ENCODE measurements at places on chromosomes 3 and 15.

DNA sequence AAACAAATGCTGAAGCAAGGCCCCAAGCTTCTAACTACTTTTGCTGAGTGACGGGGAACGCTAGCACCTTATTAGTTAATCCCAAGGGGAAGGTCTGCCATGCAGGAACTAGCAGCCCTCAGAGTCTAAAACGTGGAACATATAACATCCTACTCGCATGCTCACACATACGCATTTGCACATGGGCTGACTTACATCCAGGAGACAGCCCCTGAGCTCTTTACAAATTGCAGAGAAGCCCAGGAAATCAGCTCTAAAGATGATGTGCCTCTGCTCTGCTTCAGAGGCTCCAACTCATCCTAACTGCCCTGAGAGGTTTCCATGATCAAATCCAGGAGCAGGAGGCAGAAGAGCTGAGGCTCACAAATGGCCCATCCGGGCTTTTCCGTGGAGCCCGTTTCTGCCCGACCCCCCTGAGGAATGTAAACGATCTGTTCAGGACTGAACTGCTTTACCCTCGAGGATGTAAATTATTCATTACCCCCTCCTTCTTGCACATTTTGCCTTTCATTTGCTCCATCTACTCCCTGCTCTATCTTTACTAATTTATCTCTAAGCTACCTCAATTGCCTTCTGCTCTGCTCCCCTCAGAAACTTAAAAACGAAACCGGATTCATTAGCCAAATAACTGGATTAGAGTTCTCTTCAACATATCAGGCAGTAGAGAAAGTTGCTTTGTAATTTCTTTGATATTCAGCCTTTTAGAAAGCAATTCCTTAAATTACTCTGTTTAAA is 141.9 kb upstream of the CCDC54 start:
- DNase-seq: no peak

DNA sequence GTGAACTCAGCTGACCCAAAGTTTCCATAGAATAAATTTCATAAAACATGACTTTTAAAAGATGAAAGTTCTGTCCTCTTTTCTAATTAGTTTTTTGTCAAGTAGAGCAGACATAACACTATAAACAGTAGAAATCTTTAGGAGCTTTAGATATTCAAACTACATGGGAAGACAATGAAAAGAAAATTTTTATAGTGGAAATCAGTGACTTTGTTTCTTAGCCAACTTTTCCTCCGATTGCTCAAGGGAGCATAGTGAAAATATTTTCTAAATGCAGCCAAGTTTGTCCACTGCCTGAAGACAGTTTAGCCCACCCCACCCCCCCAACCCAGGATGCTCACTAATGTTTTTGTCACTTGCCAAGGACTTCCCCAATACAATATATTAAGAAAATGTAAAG is 114.9 kb downstream of the PLD1 start:
- no peak for DNase-seq

- DNase-seq: no peak
These were observed 27.1 kb upstream of the OSBPL11 start for GRCh38 chr3:125622381-125622791.

- no peak for DNase-seq
These were observed 87.0 kb downstream of the SV2B start for GRCh38 chr15:91186904-91187656.

GRCh38 chr3:59644479-59645402 is 594.9 kb upstream of the CFAP20DC start:
- no peak for DNase-seq

GRCh38 chr3:39126532-39127071 is 19.1 kb downstream of the TTC21A start:
- DNase-seq: no peak

GRCh38 chr3:190504354-190505125 is 9.3 kb upstream of the IL1RAP start:
- DNase-seq: peak; percentile 12

GRCh38 chr15:62845241-62846126 is 197.1 kb upstream of the TPM1 start:
- no peak for DNase-seq

DNA sequence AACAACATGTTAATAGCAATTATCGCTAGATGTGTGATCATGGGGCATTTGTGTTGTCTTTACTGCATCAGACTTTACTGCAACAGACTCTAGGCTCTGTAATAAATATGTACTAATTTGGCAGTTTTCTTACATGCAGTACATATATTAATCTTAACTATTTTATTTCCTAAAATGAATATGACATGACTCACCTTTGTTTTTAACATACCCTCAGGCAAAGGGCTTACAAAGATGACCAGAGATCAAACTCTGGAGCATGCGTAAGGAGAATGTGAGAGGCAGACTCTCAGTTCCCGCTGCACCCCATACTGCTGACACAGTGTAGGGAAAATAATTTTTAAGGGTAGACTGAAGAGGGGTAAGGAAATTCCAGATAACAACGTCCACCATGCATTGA is 7.2 kb upstream of the FAM174B start:
- DNase-seq: no peak

- no peak for DNase-seq
These were observed 246.6 kb upstream of the PROK2 start for GRCh38 chr3:72031581-72031980.

DNA sequence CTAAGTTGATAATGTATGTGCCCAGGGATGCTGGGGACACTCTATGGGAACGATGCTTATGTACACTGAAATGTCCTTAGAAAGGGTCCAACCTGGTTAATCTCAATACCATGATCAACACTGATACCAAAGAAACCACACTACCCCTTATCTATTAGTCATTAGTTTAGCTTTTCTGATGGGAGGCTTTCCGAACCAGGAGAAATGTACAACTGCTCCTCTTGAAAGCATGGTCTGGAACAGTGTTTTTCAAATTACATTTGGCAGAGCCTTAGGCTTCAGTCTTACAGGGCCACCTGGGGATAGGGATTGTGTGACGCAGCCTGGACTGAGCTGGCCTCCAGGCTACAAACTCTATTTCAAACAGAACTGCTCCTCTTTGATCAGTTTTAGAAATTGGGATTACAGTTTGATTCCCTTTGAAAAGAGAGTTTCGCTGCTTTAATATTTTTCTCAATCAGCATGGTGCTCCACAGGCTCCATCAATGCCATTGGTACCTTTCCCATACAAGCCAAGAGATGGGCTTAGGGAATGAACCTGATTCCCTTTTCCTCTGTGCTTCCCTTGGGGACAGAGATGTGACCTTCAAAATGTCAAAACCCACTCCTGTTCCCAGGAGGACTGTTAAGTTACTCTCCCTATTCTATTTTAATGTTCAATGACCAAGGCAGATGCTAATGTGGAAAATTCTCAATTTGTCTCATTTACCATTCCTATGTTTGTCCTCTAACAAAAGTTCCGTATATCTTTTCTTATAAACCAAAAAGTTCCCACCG is 296.0 kb upstream of the ADAMTS9 start:
- no peak for DNase-seq

DNA sequence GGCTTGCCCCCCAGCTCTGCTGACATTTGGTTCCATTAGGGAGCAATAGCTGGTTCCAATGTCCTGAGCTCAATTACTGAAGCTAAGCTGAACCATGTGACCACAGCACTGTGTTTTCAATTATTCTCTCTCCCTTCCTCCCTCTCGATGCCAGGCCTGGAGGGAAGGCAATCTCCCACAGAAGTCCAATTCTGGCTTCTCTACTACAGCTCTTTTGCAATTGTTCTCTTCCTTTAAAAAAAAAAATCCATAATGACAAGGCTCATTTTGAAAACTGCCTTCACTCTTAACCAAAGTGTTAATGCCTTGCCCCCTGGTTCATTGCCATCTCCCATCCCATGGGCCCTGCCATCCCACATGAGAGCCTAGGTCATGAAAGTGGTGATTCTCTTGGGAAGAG is 24.8 kb downstream of the IL16 start:
- no peak for DNase-seq

GRCh38 chr3:158912621-158913020 is 110.8 kb downstream of the MFSD1 start:
- no peak for DNase-seq

- no peak for DNase-seq
These were observed 76.2 kb downstream of the DCUN1D1 start for GRCh38 chr3:182904164-182904563.

GRCh38 chr15:63476229-63476632 is 28.2 kb upstream of the USP3 start:
- DNase-seq: no peak

- DNase-seq: no peak
These were observed 634 bp downstream of the MINDY2 start for GRCh38 chr15:58771621-58772250.

- peak; percentile 17 for DNase-seq
These were observed 87.5 kb upstream of the PLXNA1 start for GRCh38 chr3:126895178-126896066.

GRCh38 chr3:133384331-133385027 is 15.4 kb upstream of the BFSP2 start:
- peak; percentile 60 for DNase-seq

DNA sequence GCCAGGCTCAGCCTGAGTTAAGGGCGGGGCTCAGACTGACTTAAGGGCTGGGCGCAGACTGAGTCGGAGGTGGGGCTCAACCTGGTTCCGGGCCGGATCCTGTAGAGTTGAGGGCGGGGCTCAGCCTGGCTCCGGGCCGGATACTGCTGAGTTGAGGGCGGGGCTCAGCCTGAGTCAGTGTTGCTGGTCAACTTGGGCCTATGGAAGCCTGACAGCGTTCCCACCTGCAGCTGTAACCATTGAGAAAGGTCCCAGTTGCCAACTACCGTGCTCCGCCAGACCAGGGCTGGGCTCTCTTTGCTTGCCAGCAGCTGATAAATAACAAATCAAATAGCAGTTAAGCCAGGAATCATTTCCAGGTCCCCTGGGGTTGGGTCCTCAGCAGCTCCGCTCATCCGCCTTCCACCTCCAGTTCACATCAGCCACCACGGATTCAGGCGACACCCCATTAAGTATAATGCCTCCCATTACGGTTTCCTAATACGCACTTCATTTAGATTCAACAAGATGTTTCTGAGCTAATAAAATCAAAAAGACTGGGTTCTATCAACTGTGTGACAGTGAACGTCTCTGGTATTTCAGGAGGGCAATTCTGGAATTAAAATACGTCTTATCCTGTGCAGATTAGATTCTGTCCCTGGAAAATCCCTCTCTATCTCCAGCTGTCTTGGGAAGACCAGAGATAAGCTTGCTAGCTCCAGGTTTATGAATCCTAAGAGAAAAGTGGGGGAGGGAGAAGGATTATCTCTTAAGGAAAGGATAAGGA is 7.3 kb downstream of the GRIP2 start:
- DNase-seq: peak; percentile 25

- DNase-seq: no peak
These were observed 97.1 kb upstream of the NR2E3 start for GRCh38 chr15:71713191-71713809.

- no peak for DNase-seq
These were observed 21.8 kb downstream of the ATP2C1 start for GRCh38 chr3:130915567-130916292.

GRCh38 chr3:116148881-116149851 is 296.1 kb downstream of the LSAMP start:
- peak; percentile 7 for DNase-seq

GRCh38 chr15:65752151-65752700 is 39.9 kb downstream of the DENND4A start:
- DNase-seq: no peak

DNA sequence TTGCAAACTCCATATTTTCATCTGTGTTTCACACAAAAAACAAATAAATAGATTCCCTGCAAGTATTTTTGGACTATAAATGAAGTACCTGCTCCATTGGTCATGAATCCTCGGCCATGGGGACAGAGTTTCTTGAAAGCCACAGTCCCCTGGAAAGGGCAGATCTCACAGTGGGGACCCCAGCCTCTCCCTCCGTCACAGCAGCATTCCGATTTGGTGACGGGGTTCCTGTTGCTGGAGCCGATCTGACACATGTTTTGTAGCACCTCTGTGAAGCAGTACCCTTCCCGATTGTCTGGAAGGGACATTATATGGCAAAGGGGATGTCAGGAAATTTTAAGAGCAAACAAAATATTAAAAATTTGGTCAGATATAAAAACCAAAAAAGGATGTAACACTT is 96.2 kb downstream of the DUT start:
- no peak for DNase-seq

GRCh38 chr15:74036271-74037170 is 42.0 kb downstream of the PML start:
- no peak for DNase-seq

- no peak for DNase-seq
These were observed 71.0 kb downstream of the FOXP1 start for GRCh38 chr3:71512544-71512943.

DNA sequence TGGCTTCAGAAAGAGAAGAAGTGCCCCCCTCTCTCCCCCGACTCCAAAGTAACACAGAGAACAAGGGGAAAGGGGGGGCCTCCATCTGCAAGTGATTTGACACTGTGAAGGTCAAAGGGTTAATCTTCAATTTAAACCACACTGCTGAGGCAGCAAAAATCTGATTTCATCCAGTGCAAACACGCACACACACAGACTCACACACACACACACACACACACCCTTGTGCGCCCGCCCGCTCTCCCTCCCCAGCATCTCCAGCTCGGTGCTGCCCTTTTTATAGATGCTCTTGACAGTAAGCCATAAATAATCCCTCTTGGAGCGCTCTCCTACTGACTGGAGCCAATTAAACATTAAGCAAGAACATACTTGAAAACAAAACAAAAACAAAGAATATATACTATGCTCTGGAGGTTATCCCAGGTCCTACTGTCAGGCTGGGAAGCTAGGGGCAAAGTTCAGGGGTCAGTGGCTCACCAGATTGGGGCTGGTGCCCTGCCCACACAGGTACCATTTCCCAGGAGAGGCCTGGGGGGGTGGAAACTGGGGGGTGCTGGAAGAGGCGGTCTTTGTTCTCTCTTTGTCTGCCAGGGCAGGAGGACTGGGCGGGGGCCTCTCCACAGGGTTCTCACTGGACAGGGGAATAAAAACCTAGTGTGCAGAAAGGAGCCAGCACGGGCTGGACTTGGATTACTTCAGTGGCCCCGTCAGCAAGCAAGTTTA is 16.3 kb downstream of the BMF start:
- peak; percentile 78 for DNase-seq

- DNase-seq: no peak
These were observed 226.5 kb upstream of the NANOGP8 start for GRCh38 chr15:35311615-35312014.

- DNase-seq: no peak
These were observed 83.4 kb downstream of the CCK start for GRCh38 chr3:42182555-42182954.

DNA sequence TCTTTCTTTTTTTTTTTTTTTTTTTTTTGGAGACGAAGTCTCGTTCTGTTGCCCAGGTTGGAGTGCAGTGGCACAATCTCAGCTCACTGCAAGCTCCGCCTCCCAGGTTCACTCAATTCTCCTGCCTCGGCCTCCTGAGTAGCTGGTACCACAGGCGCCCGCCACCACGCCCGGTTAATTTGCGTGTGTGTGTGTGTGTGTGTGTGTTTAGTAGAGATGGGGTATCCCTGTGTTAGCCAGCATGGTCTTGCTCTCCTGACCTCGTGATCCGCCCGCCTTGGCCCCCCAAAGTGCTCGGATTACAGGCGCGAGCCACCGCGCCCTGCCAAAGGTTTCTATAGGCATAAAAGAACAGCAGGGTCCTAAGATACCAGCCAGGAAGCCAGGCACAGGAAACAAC is 261.0 kb upstream of the CCDC54 start:
- no peak for DNase-seq
